NCI-H510A treated with DMSO at 0.1 percent for 48 hours (cell line): ENCODE measurements at places on chromosomes 7 and 10.
A peak's percentile ranks its signal among the peaks of the same experiment; 100 is the strongest.

GRCh38 chr7:140479739-140480084 lies 407 bp upstream of the MKRN1 start:
- DNase-seq: no peak

DNA sequence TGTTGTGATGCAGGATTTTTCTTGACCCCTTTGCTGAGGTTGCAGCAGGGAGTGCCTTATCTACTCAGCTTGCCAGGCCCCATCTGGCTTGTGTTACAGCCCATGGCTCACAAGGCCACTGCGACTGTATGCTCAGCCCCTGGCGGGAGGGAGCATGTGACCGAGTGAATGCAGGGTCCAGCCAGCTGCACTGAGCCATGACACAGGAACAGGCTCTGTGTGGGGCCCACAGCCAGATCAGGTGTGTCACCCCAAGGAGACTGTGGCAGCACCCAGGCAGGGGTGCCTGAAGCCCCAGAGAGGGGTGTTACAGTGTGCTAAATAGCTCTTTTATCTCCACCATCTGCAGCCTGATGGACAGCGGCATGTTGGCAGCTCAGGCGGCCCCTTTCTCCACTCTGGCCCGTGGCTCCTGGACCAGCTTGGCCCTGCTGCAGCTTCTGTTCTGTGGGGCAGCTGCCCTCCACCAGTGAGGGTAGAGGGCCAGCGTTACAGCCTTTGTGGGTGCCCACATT lies 2.6 kb upstream of the PCBD1 start:
- DNase-seq: no peak

DNA sequence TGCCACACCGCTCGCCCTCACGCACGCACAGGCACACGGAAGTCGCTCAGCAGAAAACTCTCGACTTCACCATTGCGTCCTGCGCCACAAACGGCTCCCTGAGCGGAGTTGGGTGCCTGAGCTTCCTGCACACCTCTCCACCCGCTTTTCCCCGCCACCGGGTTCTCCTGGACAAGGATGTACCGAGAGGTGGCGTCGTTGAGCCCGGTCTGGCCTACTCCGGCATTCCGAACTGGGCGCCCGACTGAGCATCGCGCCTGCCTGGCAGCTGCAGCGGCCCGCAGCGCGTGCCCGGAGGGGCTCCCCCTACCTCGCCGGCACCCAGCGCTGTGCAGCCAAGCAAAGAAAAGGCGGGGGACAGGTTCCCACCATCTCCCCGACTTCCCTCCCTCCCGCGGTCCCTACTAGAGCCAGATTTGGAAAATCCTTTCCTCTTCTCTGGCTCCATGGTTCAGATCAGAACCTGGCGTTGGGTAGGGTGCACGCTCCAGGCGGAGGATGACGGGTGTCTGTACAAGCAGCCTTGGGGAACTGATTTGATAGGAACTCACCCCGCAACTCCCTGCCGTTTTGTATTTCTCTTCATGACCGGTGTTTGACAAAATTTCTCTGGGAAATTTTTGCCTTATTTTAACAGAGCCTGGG lies 1.7 kb downstream of the SORCS3 start:
- no peak for DNase-seq

DNA sequence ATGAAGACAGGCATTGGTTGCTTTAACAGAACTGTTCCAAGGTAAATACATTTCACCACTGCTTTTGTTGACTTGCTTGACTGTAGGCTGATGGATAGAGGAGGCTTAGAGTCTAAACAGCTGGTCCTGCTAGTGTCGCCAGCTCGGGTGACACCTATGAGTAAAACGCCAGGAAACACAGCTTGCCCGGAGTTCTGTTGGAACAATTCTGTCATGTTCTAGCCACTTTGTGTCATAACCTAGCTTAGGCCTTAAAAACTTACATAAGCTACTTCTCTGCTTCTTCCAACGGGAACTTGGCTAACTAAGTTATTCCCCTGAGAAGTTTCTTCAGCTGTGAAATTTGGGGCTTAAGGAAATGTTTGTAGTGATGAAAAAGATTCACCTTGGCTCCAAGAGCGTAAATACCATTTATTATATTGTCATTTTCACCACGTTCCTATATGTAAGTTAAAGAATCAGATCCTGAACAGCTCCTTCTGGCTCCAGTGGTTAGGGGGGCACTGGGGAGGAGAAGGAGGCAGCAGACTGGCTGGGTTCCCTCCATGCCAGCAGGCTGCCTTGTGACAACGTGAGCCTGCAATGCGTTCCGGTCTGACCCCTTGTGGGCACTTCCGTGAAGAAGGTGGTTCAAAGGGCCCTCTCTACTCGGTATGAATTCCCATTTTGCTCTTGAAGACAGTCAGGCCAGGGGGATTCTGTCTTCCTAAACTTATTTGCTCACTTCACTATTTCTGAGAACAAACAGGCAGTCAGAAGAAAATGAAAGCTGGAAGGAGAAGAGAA lies 253.2 kb downstream of the BMPER start:
- DNase-seq: peak; percentile 1

DNA sequence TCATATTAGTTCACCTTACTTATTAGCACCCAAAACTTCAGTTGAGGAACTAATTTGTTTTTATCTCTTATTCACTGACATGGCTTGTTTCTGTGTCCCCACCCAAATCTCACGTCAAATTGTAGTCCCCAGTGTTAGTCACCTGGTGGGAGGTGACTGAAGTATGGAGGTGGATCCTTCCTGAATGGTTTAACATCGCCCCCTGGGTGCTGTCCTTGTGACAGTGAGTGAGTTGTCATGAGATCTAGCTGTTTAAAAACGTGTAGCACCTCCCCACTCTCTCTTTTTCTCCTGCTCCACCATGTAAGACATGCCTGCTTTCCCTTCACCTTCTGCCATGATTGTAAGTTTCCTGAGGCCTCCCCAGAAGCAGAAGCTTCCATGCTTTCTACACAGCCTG lies 75.0 kb upstream of the HECTD2 start:
- no peak for DNase-seq

GRCh38 chr10:127679642-127680255 lies 57.2 kb upstream of the FOXI2 start:
- DNase-seq: no peak

DNA sequence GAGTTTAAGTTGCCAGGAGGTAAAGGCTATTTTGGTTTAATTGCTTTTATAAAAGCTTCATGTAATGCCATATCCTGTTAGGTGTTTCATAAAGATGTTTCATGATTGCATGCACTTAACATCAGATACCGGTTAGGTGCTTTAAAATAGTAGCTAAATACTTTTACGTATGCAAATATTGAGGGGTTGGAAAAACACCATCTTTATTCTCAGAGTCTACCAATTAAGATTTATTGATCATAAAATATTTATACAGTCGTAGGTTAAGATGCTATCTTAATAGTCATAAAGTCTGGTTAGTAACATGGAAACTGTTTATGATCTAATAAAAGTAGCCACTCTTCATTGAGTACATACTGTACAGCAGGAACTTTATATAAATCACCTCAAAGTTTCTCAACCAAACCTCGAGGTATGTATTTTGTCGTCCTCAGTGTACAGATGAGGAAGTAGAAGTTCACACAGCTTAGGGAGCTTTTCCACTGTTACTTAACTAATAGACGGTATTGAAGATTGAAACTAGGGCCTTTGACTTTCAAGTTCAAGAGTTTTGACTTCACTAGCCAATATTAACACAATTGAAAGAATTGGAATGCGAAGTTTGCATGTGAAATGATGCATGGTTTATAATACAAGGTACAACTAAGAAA lies 897.1 kb downstream of the GATA3 start:
- DNase-seq: no peak

DNA sequence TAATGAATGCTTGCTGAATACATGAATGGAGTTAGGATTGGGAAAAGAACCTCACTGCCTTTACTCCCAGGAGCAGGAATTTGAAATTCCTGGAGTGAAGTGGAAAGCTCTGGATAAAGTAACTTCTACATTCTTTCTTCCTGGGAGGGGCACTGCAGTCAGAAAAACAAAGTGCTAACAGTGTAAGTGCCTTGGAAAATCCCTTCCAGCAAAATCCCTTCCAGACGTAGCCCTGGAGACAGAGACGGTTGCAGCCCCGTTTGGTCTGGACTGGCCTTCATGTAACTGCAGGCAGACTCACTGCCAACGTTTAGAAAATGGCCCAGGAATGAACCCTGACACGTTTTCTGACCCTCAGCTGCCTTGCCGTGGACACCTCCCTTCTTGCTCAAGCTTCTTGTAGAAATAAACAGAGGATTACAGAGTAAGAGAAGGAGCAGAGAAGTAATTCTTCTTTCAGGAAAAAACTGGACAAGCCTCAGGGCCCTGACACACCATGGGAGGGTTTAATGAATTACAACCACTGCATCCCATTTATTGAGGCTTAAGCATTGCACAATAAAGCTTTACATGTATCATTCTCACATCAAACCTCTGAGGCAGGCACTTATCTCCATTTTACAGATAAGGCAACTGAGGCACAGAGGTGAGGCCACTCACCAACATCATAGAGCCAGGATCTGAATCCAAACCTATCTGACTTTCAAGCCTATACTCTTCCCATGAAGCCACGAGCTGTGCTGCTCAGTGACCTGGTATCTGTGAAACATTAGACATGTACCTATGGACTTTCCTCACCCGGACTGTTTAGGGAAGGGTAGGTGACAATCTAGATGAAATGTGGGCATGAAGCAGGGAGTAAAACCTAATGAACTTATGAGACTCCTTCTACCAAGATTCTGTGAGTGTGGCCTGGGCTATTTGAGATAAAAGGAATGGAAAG lies 7.8 kb downstream of the ITPRIP start:
- no peak for DNase-seq

- DNase-seq: no peak
Observed at GRCh38 chr10:22536620-22537019, 177.8 kb downstream of the PIP4K2A start.

DNA sequence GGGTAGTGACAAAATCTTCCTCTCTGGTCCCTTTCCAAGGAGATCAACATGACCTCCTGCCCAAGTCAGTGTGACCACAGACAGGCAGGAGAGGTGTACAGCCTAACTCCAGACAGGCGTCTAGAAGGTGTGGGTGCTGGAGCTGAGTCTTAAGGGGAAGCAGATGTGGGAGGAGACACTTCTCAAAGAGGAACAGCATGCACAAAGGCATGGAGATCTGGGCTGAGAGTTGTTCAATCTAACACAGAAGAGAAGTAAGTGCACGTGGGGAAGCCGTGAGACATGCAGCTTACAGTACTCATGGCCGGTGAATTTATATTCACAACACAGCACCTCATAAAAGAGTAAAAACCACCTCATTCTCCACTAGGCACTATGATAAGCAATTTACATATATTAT lies 23.8 kb upstream of the GSDME start:
- no peak for DNase-seq

DNA sequence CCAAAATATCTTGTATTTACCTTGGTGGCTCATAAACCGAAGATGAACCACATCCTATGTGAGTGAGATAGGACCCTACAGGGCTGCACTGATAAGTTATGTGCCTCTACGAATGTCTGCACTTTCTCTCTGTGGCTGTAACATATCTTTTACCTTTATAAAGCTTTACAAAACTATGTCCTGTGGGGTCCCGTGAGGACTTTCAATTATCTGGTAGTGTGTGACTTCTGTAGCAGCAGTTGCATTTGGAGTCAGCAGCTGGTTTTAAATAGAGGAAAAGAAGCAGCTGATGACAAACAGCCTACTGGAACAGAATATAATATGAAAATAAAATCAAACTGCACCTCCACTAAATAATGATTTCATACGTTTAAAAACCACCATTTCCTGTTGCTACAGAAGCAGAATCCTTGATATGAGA lies 222.4 kb upstream of the GNAI1 start:
- DNase-seq: no peak

- no peak for DNase-seq
Observed at GRCh38 chr10:114384181-114384580, 20.1 kb downstream of the AFAP1L2 start.

DNA sequence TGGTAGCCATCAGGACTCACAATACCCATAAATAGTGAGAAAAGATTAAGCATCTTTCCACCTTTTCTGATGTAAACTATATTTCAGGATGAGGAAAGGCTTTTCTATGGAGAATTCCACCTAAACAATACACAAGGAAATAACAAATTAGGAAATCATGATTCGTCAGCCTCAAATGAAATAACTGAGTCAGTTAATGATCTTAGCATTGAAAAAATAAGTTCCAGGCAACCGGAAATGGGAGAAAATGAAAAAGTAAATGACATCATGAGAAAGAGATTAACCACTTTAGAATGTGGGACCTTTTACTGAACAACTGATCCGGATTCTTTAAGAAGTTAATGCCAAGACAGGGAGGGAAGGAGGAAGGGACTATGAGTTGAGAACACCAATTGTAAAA lies 742.3 kb downstream of the TNS3 start:
- no peak for DNase-seq

GRCh38 chr7:4188651-4189050 lies 493.4 kb upstream of the FOXK1 start:
- DNase-seq: no peak

- DNase-seq: peak; percentile 67
Observed at GRCh38 chr7:32204361-32205018, 134.3 kb upstream of the PDE1C start.

DNA sequence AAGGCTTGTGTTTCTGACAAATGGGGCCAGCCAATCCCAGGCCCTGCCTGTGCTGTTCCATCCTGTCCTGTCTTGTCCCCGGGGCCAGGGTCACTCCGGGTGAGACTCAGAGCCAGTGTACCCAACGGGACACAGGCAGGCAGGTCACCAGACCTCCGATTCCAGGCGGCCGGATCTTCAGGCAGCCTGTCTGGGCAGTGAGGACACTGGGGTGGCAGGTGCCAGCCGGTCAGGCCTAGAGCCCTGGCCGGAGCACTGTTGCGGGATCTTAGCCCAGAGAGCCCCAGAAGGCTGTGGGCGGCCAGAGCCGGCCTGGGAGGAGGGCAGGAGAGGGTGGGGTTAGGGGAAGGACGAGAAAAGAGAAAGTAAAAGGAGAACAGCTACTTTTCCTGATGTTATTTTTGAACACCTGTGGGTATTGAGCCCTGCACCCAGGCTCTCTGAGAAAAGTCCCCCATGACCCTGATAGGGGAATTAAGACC lies 134.3 kb upstream of the TNRC18 start:
- DNase-seq: no peak

DNA sequence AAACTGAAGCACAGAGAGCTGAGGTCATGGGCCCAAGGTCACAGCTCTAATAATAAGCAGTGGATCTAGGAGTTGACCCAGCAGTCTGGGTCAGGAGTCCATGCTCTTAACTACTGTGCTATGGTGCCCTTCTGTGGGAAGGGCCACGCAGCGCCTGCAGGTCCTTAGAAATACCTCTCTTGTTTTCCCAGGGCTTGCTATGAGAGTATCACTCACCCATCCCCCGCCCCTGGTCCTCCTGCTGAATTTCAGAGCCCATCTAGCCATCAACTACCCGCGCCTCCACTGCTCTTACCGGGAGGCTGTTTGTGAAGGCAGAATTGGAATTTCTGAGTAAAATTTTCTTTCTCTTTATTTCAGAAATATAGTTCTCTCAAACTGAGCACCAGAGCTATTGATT lies 27.3 kb upstream of the CRHR2 start:
- no peak for DNase-seq

GRCh38 chr10:69715899-69716606 lies 85.7 kb upstream of the COL13A1 start:
- no peak for DNase-seq

- no peak for DNase-seq
Observed at GRCh38 chr10:34061841-34062240, 727.4 kb upstream of the NRP1 start.

GRCh38 chr10:80460399-80461207 lies 6.5 kb downstream of the TSPAN14 start:
- DNase-seq: peak; percentile 96

- DNase-seq: no peak
Observed at GRCh38 chr7:71019706-71020105, 112.2 kb upstream of the GALNT17 start.
